Pancreas (tissue), 10 donors: ENCODE measurements at places on chromosomes 16 and 17. TPM values are rescaled to one million over a fixed set of nuclear protein-coding genes. Genes with fewer than 3 reads are reported as not detected.

The NOD2 gene
- total RNA-seq = 0.35 TPM

The CD300E gene
- total RNA-seq = 0.16 TPM

The HS3ST6 gene
- not detected for total RNA-seq

The PGP gene
- total RNA-seq = 5.8 TPM

- H3K27ac ChIP-seq = no peak overlapping the region
- H3K36me3 ChIP-seq = no peaks in the 10 kb centered on the region
- no peak overlapping the region for H3K4me3 ChIP-seq
- H3K27me3 ChIP-seq = no peaks in the 10 kb centered on the region
- DNase-seq = no peak
- H3K4me1 ChIP-seq = no peaks in the 10 kb centered on the region
Observed at GRCh38 chr17:67013891-67014290, 30.5 kb upstream of the CACNG1 start.

DNA sequence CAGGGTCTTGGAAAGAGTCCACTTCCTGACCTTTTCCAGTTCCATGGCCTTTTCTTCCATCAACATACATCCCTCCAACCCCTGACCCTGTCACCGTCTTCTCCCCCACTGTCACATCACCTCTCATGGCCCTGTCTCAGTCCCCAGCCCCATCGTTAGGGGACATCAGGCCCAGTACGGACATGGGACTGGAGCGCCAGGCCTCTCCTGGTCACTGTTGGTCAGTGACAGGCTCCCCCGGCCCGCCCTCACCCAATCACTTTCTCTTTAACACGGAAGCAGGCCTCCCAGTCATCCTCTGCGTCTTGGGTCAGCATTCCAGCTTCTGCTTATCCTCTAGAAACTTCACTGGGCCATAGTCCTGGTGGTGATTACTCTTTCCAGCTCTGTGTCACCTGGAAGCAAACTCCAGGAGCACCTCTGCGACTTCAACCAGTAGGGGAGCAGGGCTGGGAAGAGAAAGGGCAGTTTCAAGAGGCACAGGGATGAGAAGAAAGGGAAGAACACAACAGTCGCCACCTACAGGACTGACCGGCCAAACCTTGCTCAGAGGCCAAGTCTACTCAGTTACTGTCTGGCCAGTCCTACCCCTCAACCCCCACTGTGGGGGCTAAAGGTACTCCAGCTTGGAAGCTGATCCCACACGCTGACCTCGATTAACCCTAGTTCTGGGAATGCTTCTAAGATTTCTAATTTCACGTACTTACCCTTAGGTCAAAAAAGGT is 15.9 kb upstream of the ICAM2 start:
- peaks cover 7% of the 10 kb centered on the region for H3K4me1 ChIP-seq
- no peak overlapping the region for H3K4me3 ChIP-seq
- no peak overlapping the region for H3K27ac ChIP-seq
- no peaks in the 10 kb centered on the region for H3K27me3 ChIP-seq
- H3K36me3 ChIP-seq = no peaks in the 10 kb centered on the region

DNA sequence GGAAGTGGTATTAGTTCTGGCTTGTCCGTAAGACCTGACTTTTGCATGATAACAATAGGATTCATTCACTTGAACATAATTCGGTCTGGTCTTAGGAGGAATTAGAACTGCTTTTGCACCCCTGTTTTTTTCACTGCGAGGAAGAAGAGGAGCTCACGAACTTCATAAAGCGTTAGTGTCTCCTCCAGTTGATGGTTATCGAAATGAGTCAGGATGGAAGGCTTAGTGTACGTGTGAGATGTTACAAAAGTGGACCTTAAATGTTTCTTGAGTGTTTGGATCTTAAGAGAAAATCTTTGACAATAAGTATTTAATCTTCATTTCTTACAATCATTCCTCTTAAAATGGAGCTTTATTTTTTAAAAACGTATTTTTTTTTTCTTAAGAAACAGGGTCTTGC is 52.8 kb downstream of the USP10 start:
- H3K4me3 ChIP-seq = no peak overlapping the region
- DNase-seq = no peak
- peaks cover 10% of the 10 kb centered on the region for H3K4me1 ChIP-seq
- no peak overlapping the region for H3K27ac ChIP-seq
- H3K36me3 ChIP-seq = no peaks in the 10 kb centered on the region
- H3K27me3 ChIP-seq = no peaks in the 10 kb centered on the region

GRCh38 chr16:11683145-11683544 is 14.9 kb downstream of the SNN start:
- no peak for DNase-seq
- H3K4me3 ChIP-seq = no peak overlapping the region
- peaks cover 9% of the 10 kb centered on the region for H3K36me3 ChIP-seq
- no peaks in the 10 kb centered on the region for H3K4me1 ChIP-seq
- no peaks in the 10 kb centered on the region for H3K27me3 ChIP-seq
- H3K27ac ChIP-seq = no peak overlapping the region

DNA sequence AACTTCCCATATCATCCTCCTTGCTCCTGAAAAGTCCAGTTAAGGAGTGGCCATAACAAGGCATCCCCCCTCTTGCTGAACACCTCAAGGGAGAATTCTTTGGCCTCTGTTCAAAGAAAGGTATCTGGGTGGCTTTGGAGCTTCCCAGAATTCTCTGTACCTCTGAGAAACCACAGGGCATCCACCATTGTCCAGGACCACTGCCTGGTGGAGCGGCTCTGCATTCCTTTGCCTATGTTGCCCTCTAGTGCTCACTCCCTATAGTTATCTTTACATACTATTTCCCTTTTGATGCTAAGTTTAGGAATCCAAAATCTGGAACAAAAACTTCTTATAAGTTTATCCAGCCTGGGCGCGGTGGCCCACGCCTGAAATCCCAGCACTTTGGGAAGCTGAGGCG is 30.3 kb downstream of the CHD9NB start:
- no peak for DNase-seq
- no peaks in the 10 kb centered on the region for H3K4me1 ChIP-seq
- no peaks in the 10 kb centered on the region for H3K27me3 ChIP-seq
- H3K27ac ChIP-seq = no peak overlapping the region
- no peaks in the 10 kb centered on the region for H3K36me3 ChIP-seq

GRCh38 chr16:67641779-67642708 is 2.9 kb upstream of the CARMIL2 start:
- no peaks in the 10 kb centered on the region for H3K27me3 ChIP-seq
- H3K27ac ChIP-seq = no peak overlapping the region
- no peak overlapping the region for H3K4me3 ChIP-seq
- DNase-seq = peak; percentile 68
- H3K36me3 ChIP-seq = peaks cover 1% of the 10 kb centered on the region
- no peaks in the 10 kb centered on the region for H3K4me1 ChIP-seq

- no peak overlapping the region for H3K27ac ChIP-seq
- H3K4me3 ChIP-seq = no peak overlapping the region
- H3K27me3 ChIP-seq = no peaks in the 10 kb centered on the region
Observed at GRCh38 chr17:80940171-80941123, 51.2 kb upstream of the CHMP6 start.

GRCh38 chr16:9060225-9060624 is 31.2 kb upstream of the HAPSTR1 start:
- DNase-seq = no peak
- no peak overlapping the region for H3K27ac ChIP-seq
- no peak overlapping the region for H3K4me3 ChIP-seq
- no peaks in the 10 kb centered on the region for H3K4me1 ChIP-seq
